ENCODE measurements at places on chromosomes 1 and 21. TPM values are rescaled to one million over a fixed set of nuclear protein-coding genes. Genes with fewer than 3 reads are reported as not detected.

GRCh38 chr21:43825936-43826622 is 36.7 kb downstream of the RRP1 start:
- DNase-seq: no peak

DNA sequence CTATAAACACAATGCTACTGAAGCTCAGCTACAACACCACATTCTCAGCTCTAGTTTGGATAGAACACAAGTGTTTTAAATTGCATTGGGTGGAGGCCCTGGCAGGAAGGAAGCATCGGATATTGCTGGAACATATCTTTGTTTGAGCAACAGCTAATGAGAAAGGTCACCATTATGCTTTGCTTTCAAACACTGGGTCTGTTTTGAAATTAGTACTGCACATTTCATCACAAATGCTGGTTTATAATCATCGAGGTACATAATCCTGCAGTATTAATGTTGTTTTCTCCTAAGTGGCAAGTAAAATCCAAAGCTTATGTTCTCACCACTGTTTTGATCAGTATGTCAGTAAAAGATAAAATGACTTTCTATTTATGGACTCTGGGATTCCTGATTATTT is 61.5 kb upstream of the ARHGAP29 start:
- no peak for DNase-seq

DNA sequence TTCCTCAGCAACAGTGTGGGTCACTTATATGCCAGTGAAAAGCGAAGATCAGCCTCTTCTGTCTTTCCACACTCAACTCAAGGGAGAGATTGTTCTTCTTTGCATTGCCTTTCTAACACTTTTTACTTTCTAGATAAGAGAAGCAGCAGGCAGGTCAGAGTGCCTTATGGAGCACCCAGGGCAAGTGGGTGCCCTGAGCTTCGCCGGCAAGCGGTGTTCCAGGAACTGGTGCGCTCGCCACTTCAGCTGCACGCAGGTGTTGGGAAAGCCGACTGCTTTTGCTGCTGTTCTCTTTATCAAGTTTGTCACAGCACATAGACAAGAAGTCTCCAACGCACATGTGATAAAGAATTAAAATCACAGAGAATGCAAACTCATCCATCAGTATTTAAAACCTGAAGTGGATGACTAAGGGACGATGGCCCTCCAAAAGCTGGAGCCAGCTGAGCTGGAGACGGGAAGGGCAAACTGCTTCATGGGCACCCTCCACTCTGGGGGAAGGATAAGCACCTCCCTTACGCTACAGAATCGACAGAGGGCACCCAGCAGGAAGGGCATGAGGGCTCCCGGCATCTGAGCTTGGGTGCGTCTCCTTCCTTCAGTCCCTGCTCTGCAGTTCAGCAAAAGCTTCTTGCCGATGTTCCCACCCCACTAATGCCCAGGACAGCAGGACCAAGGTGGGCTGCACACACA is 20.7 kb downstream of the UBE2G2 start:
- DNase-seq: no peak

DNA sequence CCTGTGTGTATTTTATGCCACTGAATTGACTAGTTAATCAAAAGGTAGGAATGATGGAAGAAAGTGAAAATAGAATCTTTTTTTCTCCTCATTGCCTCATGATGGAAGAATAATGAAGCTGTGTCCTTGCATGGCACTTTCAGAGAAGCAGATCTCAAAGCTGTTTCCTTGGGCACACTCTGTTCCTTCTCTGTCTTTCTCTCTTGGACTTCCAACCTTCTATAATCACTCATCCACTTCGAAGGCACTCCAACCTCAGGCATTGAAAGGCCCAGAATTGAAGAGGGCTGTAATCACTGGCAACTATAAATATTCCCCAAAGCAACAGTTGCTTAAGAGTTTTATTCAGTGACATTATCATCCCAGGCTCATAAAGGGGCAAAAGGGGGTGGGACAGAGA is 31.1 kb upstream of the DNASE2B start:
- no peak for DNase-seq

GRCh38 chr1:9766759-9767442 is 56.9 kb downstream of the CLSTN1 start:
- DNase-seq: no peak

DNA sequence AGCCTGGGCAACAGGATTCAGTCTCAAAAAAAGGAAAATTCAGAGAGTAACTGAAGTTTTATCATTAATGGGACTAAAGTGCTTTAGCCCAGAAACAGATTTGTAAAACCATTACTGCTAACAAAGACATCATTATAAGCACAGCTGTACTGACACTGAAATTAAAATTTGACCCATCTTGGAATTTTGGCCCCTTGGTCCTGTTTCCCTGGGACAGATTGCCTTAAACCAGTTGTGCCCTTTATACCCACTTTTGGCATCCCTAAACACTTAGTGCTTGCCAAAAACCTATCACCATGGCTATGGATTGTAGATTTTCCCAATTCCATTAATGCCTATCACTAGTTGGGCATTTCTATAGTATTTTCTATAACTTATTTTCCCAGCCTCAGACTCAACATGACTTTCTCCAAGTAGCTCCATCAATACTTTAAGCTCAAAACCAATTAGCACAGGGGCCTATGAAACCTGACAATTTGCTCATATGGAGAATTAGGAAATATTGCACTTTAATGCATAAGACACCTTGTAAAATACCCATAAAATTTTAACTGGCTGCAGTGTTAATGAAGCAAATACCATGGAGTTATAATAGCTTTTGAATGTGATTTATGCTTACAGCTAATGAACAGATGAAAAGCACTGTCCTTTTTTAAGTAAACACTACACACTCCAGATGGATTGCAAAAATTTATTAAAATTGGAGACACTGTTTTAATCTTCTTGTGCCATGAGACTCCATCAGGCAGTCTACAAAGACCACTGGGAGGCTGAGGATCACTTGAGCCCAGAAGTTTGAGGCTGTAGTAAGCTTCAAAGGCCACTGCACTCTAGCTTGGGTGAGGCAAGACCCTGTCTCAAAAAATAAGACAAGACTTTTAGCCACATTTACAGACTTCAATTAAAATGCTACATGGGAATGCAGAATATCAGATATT is 4.3 kb downstream of the GAS5 start:
- DNase-seq: no peak

- DNase-seq: no peak
These were observed 20.8 kb upstream of the TAL1 start for GRCh38 chr1:47252795-47253194.

DNA sequence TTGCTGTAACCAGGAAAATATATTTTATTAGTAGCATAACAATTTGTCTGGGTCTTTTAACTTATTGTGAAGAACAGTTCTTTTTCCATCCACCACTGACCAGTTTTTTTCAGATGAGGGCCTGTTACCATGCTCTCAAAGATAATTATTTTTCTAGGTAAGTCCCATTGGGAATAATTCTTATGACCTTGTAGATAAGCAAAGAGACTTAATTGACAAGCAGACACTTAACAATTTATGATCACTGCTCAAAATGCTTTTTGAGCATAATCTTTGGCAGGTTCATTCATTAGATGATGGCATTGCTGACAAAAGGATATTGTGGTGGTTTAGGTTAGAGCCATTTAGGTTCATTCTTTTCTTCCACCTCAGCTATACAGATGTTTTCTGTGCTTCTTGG is 6.6 kb downstream of the SNX27 start:
- no peak for DNase-seq

DNA sequence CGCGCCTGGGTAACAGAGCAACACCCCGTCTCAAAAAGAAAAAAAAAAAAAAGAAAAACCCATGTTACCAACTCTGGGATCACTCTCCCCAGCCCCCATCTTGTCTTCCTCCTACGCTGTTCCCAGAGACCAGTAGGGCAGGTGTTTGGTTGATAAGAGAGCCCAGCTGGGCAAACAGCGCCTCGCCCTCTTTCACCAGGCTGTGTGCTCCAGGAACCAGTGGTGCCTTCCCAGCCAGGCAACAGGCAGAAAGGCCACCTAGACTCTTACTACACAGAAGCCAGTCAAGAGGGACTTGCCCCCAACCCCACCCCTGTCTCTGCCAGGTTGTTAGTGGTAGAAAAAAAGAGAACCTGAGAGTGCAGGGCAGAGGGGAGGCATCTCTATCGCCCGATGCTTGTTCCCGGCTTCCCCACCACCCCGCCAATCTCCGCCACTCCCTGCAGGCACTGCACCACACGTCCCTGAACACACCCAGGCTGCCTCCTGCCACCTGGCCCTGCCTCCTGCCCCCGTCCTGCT is 14.0 kb upstream of the CTRC start:
- DNase-seq: no peak

DNA sequence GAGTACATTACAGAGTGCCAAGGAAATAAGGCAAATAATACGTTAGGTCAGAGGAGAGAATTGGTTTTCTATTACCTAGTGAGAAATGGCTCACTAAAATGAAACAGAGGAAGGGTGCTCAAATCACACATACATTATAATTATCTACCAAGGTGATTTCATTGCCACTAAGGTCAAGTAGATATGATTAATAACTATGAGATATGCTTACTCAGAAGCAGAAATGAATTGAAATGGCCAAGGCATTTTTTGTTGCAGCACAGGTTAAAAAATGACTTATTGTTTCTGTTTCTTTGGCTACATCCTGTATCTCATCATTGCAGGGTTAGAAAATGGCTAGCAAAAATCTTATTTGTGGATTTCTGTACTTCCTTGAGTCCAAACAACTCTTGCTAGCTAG is 154.5 kb upstream of the GORAB start:
- no peak for DNase-seq

DNA sequence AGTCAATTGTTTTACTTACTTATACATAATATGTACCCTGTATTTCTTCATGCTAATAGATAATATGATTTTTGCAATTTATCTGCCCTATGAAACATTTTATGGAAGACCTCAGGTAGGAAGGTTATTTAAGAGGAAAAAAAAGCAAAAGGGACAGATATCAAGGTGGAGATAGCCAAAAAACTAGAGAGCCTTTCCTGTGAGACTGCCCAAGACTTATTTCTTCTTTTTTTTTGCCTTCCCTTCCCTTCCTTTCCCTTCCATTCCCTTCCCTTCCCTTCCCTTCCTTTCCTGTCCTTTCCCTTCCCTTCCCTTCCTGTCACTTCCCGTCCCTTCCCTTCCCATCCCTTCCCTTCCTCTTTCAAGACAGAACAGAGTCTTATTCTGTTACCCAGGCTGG is 80.6 kb upstream of the HMCN1 start:
- no peak for DNase-seq

- DNase-seq: no peak
These were observed 6.2 kb upstream of the OXCT2 start for GRCh38 chr1:39777306-39777705.

DNA sequence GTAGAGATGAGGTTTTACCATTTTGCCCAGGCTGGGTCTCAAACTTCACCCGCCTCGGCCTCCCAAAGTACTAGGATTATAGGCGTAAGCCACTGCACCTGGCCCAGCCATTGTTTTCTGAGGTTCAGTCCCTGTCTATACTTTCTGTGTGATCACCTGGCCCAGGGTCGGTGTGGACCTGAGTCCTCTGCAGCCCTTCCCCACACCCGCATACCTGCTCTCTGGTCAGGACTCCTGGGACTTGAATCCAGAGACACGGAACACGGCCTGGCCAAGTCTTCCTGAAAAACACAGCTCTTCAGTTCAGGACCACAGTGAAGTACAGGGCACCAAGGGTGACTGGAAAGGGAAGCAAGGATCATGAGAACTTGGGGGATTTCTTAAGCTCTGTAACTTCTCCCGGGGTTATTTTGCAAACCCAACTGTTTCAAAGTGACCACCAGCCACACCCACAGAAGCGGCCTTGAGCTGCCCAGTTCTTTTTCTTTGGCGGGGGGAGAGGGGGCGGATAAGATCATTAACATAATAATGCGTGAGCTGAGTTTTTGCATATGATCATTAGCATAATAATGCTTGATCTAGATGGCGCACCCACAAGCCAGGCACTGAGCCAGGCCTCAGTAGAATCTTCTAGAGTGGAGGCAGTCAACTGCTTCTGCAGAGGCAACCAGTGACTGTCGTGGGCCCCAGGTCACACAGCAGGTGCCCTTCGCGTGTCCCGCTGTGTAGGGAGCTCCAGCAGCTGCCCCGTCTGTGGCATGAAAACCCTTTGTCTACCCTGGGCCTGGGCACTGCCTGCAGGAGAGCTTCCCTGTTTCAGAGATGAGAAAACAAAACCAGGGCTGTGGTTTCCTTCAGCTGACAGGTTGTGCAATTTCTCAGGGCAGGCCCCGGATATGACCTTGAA is 1.7 kb upstream of the NADK start:
- no peak for DNase-seq

DNA sequence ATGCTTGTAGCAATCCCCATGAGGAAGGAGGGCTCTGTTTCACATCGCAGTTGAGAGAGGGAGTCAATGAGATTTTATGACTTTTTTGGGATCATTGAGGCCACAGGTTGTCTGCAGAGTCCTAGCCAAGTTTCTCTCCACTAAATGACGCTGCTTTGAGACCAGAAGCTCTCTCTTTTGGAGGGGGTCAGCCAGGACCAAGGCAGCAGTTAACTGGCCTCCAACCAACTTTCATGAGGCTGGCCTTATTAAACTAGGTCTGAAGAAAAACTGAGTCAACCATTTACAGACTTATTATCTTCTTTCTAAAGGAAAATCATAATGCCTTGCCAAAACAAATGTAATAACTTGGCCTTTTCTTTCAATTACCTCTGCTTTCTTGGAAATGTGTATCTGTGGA is 8.6 kb downstream of the WLS start:
- no peak for DNase-seq

DNA sequence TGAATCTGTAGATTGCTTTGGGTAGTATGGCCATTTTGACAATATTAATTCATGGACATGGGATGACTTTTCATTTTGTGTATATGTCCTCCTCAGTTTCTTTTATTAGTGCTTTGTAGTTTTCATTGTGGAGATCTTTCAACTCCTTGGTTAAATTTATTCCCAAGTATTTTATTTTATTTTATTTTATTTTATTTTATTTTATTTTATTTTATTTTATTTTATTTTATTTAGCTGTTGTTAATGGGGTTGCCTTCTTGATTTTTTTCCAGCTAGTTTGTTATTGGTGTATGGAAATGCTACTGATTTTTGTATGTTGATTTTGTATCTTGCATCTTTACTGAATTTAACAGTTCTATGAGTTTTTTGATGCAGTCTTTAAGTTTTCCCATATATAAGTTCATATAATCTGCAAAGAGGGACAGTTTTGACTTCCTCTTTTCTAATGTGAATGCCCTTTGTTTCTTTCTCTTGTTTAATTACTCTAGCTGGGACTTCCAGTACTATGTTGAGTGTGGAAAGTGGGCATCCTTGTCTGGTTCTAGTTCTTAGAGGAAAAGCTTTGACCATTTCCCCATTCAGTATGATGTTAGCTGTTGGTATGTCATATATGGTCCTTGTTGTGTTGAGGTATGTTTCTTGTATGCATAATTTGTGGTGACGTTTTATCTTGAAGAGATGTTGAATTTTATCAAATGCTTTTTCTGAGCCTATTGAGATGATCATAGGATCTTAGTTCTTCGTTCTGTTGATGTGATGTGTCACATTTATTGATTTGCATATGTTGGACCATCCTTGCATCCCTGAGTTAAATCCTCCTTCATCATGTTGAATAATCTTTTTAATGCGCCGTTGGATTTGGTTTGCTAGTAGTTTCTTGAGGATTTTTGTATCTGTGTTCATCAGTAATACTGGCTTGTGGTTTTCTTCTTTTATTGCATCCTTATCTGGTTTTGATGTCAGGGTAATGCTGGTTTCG is 14.3 kb downstream of the CEPT1 start:
- DNase-seq: no peak

GRCh38 chr1:9097947-9098705 is 28.7 kb upstream of the SLC2A5 start:
- DNase-seq: no peak

The COG2 gene
- total RNA-seq: 24.0 TPM

The NTNG1 gene
- total RNA-seq: 16.8 TPM

The CD34 gene
- total RNA-seq: 2.8 TPM

The FAM151A gene
- not detected for total RNA-seq

The HSPA13 gene
- total RNA-seq: 88.9 TPM
